ENCODE measurements at places on chromosomes 7 and 10.

GRCh38 chr7:43905956-43906330 is 453 bp downstream of the URGCP start:
- peak; percentile 6 for DNase-seq

- no peak for DNase-seq
These were observed 15.5 kb upstream of the SEMA3C start for GRCh38 chr7:80934321-80934720.

DNA sequence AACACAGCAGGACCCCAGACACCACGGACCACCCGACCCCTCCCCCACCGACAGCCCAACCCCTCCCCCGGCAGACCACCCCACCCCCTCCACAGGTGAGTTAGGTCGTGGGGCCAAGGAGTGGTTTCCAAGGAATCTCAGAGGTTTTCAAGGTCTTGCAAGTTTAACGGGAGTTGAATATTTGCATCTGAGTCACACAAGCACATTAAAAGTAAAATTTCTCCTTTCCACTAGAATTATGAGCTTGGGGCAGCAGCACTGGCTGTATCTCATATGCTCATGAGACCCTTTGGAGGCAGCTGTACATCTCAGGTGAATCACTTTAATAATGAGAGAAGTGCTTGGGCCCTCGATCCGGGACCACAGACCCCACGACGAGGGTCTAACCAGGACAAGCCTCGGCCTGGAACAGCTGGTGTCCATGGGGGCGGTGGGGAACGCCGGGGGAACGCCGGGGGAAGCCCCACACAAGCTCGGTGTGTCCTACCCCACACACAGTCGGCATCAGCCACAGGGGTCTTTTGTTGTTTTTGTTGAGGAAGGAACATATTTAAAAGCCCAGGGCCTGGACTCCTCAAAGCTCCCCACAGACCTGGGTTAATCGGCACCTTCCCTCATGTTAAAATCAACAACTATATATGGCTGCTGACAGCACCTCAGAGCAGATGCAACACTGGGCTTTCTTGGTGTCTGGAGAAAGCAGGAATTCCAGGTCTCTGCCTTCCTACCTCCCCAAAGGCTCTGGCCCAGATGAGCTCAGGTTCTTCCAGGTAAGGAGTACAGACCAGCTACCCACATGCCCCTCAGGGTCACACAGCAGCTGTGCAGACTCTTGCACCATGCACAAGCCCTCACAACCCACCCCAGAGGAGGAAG is 130.3 kb downstream of the DIP2C start:
- no peak for DNase-seq

DNA sequence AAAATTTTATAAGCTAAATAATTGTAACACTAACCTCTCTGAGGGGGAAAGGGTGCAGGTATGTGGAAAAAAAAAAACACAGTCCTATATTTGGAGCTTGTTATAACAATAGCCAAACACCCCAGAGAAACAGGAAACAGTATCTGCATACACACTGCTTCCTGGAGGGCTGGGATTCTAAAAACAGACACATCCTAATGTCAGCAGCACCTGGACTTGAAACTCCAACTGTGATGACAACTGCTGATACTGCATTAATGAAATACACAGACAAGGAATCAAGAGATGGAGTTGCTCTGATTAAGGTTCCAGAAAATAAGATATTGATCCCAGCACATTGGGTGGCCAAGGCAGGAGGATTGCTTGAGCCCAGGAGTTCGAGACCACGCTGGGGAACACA is 9.3 kb downstream of the DAGLB start:
- no peak for DNase-seq

DNA sequence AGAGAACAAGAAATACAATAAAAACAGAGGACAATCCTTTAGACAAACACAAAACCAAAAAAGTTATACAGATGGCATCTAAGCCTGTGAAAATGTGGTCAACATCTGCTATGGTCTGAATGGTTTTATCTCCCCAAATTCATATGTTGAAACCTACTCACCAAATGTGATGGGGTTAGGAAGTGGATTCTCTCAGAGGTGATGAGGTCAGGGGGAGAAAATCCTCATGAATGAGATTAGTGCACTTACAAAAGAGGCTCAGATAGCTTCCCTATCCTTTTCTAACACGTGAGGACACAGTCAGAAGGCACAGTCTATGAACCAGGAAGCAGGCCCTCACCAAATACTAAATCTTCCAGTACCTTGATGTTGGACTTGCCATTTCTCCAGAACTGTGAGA is 147.8 kb upstream of the GPR22 start:
- no peak for DNase-seq

- no peak for DNase-seq
These were observed 20.5 kb downstream of the MNX1 start for GRCh38 chr7:156989766-156990535.

DNA sequence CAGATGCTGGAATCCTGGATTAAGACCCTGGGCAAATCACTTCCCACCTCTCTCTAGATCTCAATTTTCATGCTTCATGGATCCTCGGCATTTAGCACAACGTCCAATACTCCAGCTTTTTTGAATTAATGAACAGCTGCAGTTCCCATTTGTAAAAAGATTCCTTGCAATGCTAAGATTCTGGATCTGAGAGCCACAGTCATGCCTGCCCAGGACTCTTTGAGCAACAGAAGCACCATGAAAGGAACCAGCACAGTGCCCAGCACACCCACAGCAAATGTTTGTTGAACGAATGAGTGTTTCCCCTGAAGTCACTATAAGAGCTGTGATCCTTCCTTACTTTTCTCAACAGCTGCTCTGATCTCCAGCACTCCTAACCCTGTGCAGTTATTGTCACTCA is 20.8 kb upstream of the DDIT4 start:
- no peak for DNase-seq

DNA sequence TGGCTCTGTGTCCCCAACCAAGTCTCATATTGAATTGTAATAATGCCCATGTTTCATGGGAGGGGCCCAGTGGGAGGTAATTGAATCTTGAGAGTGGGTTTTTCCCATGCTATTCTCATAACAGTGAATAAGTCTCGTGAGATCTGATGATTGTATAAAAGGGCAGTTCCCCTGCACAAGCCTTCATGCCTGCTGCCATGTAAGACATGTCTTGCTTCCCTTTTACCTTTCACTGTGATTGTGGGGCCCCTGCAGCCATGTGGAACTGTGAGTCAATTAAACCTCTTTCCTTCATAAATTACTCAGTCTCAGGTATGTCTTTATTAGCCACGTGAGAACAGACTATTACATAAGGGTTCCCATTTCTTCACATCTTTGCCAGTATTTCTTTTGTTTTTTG is 97.1 kb upstream of the CPXM2 start:
- no peak for DNase-seq

- no peak for DNase-seq
These were observed 121.9 kb downstream of the MAD1L1 start for GRCh38 chr7:2110610-2111396.

DNA sequence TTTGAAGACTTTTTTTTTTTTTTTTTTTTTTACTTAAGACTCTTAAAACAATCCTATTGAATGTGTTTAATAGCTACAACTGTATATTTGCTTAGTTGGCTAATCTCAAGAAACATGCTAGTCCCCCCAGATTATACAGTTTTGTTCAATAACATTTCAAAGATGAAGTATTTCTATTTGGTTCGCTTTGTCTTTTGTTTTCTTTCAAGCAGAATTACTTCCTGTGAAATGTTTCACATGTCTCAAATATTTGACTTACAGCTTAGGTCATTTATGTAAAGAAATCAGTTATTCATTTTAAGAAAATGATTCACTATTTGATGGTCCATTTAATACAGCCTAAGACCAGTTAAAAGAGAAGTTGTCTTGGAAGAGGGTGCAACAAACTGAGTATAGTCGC is 12.8 kb upstream of the LAMB1 start:
- no peak for DNase-seq

DNA sequence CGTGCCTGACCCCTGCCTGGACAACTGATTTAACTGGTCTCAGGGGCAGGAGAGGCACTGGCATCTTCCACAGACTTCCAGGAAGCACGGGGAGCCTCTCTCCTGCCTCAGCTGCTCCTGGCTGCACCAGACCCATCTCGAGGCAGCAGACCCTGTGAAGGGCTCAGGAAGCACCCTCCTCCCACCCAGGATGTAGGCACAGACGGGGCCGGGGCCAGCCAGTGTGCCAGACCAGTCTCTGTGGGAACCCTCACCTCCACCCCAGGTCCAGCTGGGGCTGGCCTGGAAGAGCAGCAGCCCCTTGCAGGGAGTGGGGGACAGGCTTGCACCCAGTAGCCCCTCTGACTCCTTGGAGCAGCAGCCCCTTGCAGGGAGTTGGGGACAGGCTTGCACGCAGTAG is 56.3 kb downstream of the RASGEF1A start:
- no peak for DNase-seq

DNA sequence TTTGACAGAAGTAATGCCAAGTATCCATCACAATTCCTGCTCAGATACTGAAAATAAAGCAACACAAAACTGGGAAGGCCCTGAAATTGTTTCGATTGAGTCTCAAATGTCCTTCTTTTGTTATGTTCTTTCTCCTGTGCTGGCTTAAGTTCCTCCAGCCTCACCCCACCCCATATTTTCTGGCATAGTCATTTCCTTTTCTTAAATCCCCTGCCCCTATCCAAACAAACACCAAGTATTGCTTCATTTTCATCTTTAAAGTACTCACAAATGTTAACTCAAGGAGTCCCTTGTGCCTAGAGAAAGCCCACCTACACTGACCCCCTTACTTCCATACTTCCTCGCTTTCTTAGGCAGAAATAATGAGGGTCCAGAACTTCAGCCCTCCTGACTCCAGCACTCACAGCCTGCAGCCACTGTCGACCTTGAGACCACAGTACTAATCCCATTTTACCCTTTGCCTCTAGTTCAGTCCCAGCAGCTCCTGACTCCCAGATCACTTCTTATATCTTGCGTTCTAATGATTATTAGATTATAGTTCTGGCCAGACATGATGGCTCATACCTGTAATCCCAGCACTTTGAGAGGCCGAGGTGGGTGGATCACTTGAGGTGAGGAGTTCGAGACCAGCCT is 73.2 kb upstream of the ST8SIA6 start:
- no peak for DNase-seq

- DNase-seq = no peak
These were observed 733.4 kb downstream of the MAGI2 start for GRCh38 chr7:78720066-78720465.

GRCh38 chr7:81260152-81260551 is 341.3 kb upstream of the SEMA3C start:
- DNase-seq = no peak

DNA sequence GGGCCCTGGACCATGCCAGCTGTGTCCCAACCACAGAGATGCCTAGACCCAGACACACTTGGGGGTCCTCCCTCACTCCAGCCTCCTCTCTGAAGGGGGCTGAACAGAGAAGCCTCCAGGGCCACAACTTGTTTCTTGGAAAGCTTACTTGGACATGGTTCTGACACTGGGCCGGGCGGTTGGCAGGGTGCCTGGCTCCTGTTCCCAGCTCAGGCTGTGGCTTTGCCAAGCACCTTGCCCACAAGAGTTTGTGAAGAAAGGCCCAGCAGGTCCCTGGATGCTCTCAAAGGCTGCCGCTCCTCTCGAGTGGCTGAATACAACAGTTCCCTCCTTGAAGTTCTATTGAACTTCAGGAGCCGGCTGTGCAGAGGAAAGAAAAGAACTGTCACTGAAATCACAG is 181.6 kb downstream of the PTPN20 start:
- no peak for DNase-seq

- no peak for DNase-seq
These were observed 44.5 kb downstream of the CSTF2T start for GRCh38 chr10:51654918-51655317.

DNA sequence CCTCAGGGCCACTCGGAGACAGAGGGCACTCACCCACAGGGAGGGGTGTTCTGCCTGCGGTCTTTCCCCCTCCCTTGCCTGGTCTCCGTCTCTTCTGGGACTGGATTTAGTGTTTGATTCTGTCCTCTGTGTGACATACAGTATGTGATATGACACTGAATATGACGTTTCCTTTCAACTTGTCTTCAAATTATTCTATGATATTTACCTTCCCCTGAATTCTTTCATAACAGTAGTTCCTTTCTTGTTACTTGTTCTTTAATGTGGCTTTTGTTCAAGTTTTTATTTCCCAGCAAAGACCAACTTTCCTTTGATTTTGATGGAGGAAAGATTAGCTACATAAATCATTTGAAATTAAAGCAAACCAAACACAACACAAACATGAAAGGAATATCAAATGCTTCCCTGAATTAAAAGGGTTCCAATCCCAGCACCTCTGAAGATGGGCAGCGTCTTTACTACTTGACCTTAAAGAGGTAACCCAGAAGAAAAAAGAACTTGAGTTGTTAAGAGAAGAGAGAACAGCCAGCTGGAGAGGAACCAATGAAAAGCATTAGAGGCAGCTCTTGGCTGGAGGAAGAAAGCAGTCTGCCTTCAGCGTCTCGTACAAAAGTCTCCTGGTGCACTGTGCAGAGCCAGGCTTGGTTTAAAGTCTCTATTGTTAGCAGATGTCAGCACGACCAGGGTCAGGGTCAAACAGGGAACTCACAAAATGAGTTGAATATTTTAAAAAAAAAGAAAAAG is 18.3 kb upstream of the RHEB start:
- no peak for DNase-seq

GRCh38 chr7:475425-475728 is 44.3 kb downstream of the PDGFA start:
- DNase-seq = no peak

DNA sequence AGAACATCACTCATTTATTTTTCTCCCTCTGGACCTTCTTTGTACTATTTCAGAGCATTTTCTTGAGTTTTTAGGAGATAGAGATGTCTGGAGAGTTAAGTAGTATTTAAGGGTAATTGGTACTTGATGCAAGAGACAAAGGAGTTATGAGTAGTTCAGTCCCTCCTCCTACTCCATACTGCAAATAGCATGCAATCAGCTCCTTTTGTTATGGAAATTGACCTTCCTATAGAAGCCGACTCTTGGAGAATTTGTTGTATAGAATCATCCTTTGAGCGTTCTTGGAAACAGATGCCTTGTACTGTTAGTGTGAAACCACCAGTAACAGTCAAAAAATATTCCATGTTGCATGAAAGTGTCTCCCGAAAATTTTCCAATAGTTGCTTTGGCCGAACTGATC is 428.2 kb upstream of the GALNT17 start:
- no peak for DNase-seq

DNA sequence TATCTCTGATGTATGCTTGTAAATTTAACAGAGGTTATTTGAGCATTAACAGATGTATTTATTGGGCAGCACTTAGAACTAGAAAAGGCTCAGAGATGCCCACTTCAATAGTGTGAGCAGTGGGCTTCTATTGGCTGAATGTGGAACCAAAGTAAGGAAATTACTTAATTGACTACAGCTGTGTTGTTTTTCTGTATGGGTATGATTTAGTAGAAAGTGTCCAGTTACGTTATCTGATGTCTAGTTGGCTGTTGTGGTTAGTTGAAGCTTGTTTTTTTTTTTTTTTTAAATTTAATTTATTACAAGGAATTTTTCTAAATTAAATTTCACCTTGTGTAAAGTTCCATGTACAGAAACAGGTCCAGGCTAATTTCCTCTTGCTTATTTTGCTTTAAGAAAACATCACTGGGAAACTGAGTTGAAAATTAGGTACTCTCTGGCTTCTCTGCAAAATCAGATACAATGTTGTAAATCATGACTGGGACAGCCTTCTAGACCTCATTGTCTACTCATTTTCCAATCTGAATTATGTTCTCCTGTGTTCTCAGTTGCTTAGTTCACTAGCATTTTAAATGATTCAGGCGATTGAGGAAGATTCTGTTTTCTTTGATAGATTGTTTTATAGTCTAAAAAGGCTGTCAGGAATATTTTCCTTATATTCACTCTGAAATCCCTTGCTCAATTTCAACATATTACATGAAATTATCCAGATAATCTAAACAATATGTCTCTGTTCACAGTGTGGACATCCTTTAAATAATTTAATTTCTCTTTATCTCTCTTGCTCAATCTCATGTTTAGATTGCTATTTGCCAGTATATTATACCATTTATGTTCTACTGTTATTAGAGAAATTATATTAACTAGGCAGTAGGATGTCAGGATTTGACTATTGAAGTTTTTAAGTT is 53.0 kb downstream of the PHF14 start:
- no peak for DNase-seq

Measured in CD4-positive, alpha-beta T cell treated with Interleukin-2 at 100 ng/mL for 4 hours (primary cell).